ENCODE measurements at places on chromosomes 3 and 15.

DNA sequence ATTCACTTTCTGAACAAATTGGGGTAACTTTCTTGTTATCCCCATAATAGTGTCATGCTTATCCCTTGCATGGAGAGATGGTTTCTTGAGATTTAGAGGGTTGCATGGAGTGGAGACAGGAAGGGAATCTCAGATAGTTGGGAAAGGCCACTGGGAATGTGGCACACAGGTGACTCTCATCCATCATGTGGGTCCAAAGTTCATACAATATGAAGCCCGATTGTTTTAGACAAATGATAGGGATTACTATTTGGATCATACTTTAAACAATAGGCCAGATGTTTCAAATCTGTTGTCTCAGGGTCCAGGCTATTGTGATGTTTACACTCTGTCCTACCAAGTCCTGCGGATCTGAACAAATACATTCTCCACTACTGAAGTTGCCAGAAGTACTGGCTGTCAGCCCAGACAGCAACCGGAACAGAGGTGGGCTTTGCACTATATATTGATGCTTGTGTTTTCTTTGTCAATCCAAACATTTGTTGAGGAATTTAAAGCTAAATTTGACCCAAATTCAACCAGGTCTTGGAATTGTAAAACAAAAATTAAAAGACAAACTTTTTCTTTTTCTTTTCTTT, 39.2 kb upstream of the NMNAT3 start:
- DNase-seq: no peak

GRCh38 chr15:54559405-54560069, 581.3 kb downstream of the UNC13C start:
- DNase-seq: no peak

- no peak for DNase-seq
Measured at GRCh38 chr3:151916781-151917180, 43.3 kb downstream of the SUCNR1 start.

GRCh38 chr15:85563328-85563727, 182.9 kb downstream of the AKAP13 start:
- DNase-seq: no peak

GRCh38 chr15:34594361-34594760, 10.9 kb upstream of the GOLGA8B start:
- DNase-seq: no peak

DNA sequence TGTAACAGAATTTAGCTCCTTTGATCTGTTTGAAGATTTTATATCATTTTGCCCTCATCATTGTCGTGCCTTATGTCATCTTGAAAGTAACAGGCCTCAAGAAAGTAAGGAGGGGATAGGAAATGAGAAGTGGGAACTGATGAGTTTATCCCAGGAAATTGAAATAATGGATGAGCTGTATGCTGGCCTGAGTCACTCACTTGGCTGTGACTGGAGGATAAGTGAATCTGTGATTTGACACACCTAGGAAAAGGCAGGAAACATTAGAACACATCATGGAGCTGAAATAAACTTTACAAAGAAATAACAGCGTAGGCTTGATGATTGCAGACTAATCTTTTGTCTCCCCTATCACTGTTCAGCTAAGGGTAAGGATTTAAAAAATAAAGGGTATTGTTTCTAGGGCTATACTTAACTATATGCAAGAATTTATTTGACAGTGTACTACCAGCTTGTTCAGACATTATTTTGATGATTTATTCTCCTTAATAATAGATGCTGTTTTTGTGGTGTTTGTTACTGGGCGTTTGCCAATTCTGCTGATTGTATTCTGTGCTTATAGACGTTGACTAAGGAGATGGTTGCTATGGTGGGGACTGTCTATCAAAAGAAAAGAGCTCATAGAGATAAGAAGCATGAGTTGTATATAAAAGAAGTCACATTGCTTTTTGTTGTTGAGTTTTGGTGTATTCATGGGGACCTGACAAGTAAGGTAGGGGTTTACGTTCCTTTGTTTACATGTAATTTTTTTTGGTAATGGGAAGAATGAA, 105.6 kb upstream of the ROPN1 start:
- no peak for DNase-seq

DNA sequence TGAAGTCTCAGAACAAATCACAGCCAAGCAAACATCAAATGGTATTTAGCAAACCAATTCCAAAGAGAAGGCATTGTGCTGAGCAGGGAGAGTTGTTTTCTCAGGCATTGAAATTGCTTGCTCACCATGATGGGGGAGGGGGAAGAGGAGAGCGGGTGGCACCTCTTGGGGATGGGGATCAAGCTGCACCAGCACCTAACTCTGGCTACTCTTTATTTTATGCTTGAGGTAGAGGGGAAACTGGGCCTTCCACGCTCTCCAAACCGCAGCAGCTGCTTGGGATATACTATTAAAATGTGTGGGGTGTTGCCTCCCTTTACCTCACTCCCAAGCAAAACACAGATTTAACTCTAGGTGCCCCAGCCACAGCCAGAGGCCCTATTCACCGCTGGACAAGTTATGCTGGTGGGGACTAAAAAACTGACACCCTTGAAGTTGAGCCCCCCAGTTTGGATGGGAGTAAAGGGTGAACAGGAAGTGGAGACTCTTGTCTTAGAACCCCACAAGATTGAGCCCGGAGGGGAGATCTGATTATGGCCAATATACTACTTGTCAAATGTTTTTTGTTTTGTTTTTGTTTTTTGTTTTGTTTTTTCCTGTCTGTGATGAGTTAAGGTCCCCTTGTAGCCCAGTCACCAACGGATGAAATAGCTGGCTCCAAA, 5.0 kb upstream of the FOXB1 start:
- DNase-seq: no peak

GRCh38 chr15:83379579-83379959, 67.6 kb upstream of the SH3GL3 start:
- DNase-seq: no peak

- DNase-seq: no peak
Measured at GRCh38 chr15:46229263-46229662, 594.4 kb downstream of the SQOR start.

- no peak for DNase-seq
Measured at GRCh38 chr3:142987080-142987700, 14.2 kb upstream of the U2SURP start.

DNA sequence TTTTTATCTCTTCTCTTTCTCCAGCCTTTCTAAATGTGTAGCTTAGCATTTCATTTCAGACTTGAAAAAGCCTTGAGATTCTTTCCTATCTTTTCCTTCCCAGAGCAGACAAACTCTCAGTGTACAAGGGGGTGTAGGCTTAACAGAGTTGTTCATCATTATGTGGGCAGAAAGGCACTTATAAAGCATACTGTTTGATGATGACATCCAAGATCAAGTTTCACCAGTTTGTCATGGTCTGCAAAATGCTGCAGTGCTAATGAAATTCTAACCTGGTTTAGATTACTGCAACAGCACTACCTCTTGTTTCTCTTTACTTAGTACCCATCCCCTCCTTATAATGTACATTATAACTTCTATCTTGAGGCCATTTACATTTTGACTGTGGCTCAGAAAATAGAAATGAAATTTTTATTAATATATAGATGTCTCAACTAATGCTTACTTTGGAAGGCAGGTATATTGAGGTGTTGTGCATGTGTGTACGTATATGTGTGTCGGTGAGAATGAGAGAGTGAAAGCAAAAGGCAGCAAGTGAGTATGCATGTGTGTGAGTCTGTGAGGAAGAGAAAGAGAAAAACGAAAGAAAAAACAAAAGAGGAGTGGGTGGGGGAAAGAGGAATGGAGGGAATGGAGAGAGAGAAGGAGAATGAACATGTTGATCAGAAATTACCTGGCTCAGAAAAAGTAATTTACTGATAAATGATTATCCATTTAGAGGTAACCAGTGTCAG, 1043.6 kb downstream of the TUSC7 start:
- DNase-seq: no peak

All from GM12892 (cell line).